ENCODE measurements at places on chromosomes 11 and 22. TPM values are rescaled to one million over a fixed set of nuclear protein-coding genes. Genes with fewer than 3 reads are reported as not detected.
A peak's percentile ranks its signal among the peaks of the same experiment; 100 is the strongest.

GRCh38 chr22:31748490-31748889 lies 1.4 kb downstream of the PRR14L start:
- no peak for DNase-seq

DNA sequence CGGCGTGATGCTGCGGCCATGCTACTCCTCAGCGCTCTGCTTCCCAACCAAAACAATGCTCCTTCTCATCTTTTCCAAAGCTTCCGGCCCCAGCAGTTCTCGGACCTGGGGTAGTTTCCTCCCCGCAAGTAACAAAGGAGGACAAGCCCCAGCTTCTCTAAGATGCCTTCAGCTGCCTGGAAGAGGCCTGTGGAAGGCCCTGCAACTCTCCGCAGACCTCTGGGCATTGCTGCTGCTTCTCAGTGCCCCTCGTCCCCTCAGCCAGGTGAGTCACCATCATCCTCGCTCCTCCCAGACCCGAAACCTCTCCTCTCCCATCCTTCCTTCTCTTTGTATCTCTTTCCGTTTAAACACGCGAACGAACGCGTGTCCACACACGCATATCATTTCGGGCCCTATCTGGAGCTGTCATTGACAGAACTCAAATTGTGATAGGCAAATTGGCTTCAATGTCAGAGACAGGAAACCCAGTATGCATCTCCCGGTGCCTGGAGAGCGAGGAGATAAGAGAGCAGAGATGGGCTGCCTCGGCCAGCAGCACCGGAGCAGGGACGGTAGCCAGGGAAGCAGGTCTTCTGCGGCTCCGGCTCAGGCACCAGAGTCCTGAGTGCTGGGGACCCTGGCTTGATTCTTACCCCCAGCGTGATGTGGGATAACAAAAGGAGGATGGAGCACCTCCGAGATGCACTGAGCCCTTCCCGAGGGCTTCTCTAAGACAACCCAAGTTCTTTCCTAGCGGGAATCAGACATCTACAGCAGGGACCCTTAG lies 22.0 kb upstream of the JAM3 start:
- no peak for DNase-seq

DNA sequence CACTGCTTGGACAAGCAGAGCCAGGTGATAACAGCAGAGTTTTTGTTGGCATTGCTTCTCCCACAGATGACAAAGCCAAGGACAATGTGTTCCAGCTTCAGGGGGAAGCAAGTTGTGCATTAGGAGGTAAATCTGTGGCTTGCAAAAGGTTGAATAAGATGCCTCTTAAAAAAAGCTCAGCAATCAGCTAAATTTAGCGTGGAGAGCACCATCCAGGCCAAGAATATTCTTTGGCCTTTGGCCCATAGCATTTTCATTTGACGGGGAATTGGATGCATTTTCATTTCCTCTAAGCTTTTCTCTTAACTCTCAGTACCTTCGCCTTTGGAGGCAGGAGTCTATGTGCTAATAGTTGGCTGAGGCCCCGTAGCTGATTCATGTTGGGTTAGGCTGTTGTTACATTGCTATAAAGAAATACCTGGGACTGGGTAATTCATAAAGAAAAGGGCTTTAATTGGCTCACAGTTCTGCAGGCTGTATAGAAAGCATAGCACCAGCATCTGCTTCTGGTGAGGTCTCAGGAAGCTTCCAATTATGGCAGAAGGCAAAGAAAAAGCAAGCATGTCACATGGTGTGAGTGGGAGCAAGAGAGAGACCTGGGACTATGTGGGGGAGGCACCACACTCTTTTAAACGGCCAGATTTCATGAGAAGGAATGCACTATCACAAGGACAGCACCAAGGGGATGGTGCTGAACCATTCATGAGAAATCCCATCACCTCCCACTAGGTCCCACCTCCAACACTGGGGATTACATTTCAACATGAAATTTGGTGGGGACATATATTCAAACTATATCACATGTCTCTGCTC lies 350.1 kb upstream of the C11orf87 start:
- peak; percentile 29 for DNase-seq

Gene C22orf31
- total RNA-seq: not detected

Gene JAML
- 4.5 TPM for total RNA-seq
